ENCODE measurements at places on chromosomes 12 and 14.

DNA sequence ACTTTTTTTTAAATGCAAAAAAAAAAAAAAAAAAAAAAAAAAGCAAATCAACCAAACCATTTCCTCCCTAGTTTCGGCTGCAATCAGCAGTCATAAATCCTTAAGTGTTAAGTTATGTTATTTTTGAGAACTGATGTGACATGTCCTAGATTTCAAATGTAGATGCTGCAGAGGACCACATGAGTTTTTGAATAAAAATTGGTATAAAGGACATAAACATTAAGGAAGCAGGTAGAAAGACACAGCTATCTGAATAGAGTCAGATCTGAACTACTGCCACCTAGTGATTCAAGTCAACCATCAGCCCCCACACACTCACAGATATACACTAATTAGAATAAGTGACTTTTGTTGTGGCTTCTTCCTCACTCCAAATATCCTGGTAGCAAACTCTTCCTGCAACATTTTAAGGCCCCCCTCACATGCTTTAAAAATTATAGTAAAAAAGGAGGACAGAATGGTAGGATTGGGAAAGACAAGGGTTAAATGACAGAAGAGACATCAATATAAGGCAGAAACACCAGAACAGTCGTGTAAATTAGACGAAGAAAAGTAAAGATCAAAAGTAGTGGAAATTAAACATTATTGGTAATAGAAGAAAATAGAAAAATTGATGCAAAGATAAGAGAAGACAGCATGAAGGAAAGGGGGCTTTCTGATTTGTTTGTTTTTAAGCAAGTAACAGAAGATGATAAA is 394.5 kb upstream of the ATP2B1 start:
- no peak for DNase-seq

- no peak for DNase-seq
These were observed 33.4 kb downstream of the ANO4 start for GRCh38 chr12:100827901-100828520.

- DNase-seq = no peak
These were observed 180.9 kb upstream of the SYT1 start for GRCh38 chr12:78683626-78684025.

- DNase-seq = no peak
These were observed 22.8 kb downstream of the COX8C start for GRCh38 chr14:93369713-93370266.

DNA sequence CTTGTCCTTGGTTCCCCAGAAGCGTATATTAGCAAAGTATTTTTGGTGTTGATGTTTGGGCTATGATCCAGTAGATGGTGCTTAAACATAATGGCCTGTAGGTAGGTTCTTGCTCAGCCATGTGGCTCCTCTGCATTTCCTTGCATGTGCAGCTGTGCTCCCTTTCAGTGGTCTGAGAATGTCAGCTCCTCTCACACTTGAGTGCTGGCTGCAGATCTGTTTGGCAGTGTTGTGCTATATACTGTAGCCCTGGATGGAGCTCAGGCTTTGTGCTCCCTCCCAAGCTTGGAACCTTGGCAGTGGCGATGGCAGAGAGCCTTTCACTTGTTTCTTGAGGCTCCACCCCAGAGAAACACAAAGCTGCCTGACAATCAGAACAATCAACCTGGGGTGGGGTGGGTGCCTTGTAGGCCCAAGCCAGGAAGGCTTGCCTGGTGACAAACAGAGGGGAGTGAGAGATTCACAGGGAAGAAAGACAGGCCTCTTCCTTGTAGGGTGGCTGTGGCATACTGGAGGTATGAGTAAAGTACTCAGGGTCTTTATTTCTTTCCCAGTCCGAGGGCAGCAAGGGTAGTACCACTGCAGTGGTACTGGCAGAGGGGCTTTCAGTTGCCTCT is 255.3 kb downstream of the RAD51B start:
- DNase-seq = no peak
